AG10803 (cell line): ENCODE measurements at places on chromosomes 3 and 15.
A peak's percentile ranks its signal among the peaks of the same experiment; 100 is the strongest.

GRCh38 chr3:67044295-67044694 is 46.2 kb downstream of the KBTBD8 start:
- DNase-seq, result peak; percentile 18

- no peak for DNase-seq
These were observed 2.9 kb downstream of the NR2F2 start for GRCh38 chr15:96333131-96334016.

GRCh38 chr3:46488735-46489361 is 8.9 kb upstream of the RTP3 start:
- peak; percentile 81 for DNase-seq

- peak; percentile 7 for DNase-seq
These were observed 232.6 kb upstream of the CHRM5 start for GRCh38 chr15:33735637-33736247.

DNA sequence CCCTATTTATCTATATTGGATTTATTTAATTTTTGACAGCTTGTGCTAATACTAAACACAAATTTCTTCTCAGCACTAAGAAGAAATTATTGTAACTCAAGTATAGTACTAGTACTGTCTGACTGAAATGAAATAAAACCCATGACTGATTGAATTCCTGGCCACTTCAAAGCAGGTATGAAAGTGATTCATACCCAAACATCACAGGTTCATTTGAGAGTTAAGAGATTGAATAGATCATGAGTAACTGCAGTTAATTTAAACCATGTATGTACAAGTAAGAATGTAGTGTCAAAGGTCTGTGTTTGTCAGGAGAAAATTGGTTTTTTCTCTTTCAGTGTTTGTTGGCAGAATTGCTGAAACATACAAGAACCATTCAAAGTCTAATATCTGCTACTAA is 332.0 kb upstream of the GRM7 start:
- no peak for DNase-seq

GRCh38 chr3:114567771-114568170 is 273.9 kb downstream of the TIGIT start:
- no peak for DNase-seq

DNA sequence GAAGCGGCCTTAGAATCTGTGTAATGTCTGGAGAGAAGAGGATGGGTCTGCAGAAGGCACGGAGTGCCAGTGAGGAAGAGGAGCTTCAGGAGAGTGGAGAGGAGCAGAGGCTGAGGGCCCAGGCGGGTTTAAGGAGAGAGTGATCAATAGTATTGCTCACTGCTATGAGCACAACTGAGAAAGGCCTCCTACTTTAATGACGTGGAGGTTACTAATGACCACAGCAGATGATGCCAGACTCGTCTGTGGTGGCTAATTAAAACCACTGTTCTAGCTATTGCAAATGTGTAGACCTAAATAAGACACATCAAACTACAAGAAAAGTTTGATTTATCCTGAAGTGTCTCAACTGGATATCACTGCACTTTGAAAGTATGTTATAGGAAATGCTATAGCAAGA is 33.2 kb downstream of the MTMR10 start:
- DNase-seq, result peak; percentile 16
